Mesendoderm (in vitro differentiated cells): ENCODE measurements at places on chromosomes 1 and 21.
A peak's percentile ranks its signal among the peaks of the same experiment; 100 is the strongest.

DNA sequence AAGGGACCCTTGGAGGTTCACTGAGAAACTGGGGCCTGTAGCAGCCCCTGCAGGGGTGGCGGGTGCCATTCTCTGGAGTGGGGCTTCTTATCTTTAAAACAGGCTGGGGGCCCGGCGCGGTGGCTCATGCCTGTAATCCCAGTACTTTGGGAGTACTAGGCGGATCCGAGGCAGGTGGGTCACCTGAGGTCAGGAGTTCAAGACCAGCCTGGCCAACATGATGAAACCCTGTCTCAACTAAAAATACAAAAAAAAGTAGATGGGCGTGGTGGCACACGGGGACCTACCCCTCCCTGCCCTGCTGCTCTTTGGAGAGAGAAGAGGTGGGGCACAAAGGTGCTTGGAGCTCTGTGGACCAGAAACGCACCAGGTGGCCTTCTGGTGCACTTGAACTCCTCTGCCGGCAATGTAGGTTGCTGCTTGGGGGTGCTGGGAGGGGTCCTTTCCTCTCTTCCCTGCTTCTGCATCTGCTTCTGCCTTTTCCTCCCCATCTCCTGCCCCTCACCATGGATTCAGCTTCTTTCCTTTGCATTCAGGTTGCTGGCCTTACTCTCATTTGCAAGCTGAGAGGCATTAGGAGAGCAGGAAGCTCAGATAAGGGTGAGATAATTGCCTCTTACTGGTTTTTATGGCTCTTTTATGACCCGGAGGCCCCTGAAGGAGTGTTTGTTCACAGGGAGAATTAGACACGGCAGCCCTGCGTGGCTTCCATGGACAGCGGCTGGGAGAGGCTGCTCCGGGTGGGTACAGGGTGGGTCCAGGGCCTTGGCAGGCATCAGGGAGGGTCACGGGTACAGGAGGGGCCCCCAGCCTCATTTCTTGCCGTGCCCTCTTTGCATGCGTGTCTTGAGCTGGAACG lies 57.4 kb downstream of the ARHGEF10L start:
- DNase-seq, result peak; percentile 70

- DNase-seq, result peak; percentile 36
Observed at GRCh38 chr1:3548156-3548893, 63.0 kb downstream of the MEGF6 start.

DNA sequence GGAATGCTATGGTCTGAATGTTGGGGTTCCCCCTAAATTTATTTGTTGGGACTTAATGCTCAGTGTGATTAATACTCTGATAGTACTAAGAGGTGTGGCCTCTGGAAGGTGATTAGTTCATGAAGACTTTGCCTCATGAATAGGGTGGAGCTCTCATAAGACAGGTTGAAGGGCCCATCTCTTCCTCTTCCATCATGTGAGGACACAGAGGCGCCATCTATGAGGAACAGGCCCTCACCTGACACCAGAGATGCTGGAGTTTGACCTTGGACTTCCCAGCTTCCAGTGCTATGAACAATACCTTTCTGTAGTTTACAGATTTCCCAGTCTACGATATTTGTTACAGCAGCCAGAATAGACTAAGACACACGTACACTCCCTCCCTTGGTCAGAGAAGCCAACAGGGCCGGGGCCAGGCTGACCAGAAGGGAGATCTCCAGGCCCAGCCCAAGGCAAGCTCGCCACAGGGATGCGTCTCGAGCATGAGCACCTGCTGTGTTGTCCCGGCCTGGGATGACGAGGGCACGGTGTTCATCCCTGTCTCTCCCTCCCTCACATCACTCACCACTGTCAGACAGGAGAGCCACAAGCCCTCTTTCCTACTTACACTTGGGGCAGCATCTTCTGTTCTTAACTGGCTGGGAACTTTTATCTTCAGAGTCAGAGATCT lies 4.7 kb upstream of the ABCG1 start:
- no peak for DNase-seq

GRCh38 chr1:12097321-12097720 lies 34.2 kb downstream of the TNFRSF8 start:
- no peak for DNase-seq

DNA sequence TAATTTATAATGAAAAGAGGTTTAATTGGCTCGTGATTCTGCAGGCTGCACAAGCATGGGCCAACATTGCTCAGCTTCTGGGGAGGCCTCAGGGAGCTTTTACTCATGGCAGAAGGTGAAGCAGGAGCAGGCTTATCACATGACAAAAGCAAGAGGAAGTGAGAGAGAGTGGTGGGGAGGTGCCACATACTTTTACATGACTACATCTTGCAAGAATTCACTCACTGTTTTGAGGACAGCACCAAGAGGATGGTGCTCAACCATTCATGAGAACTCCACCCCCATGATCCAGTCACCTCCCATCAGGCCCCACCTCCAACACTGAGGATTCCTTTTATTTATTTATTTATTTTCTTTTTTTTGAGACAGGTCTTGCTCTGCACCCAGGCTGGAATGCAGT lies 5.5 kb upstream of the PLEKHM2 start:
- DNase-seq, result peak; percentile 96

- no peak for DNase-seq
Observed at GRCh38 chr1:87179851-87180519, 148.7 kb upstream of the LMO4 start.

DNA sequence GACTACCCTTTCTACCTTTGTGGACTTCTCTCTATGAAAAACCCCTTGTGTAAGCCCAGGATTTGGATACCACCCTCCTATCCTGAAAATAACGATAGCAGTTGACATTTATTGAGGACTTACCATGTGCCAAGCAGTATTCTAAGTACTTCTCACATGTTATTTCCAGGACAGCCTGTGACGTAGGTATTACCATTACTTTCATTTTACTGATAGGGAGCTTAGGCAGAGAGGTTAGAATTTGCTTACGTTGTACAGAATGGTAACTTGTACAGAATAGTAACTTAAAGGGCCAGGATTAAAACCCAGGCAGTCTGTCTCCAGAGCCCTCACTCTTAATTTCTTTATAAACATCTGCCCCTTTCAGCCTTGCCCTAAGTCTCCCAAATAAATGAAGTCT lies 138.3 kb downstream of the NTMT2 start:
- no peak for DNase-seq
